ENCODE measurements at places on chromosomes 1 and 21.
A peak's percentile ranks its signal among the peaks of the same experiment; 100 is the strongest.

DNA sequence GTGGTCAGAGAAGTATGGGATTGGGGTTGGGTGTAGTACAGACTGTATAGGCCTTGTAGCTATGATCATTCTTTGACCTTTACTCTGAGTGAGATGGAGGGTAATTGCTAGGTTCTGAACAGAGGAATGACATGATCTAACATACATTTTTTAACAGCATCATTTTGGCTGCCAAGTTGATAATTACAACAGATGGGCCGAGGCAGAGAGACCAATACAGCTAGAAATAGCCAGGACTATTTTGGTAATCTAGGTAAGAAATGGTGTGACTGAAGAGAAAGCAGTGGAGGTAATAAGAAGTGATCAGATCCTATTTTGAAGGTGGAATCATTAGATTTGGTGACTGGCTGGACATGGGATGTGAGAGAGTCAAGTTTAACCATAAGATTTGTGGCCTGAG is 43.5 kb downstream of the RPAP2 start:
- DNase-seq = no peak

GRCh38 chr1:40592107-40592803 is 60.8 kb downstream of the ZNF684 start:
- no peak for DNase-seq

DNA sequence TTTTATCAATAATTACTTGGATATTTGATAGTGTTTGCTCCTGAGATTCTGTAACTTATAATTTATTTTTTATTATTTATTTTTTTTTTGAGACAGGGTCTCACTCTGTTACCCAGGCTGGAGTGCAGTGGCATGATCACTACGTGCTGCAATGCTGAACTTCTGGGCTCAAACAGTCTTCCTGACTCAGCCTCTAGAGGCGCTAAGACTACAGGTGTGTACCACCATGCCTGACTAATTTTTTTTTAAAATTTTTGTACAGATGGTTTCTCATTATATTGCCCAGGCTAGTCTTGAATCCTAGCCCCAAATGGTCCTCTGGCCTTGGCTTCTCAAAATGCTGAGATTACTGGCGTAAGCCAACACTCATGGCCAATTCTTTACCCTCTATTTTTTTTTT is 845.5 kb upstream of the ADGRL4 start:
- DNase-seq = no peak

- no peak for DNase-seq
These were observed 334 bp downstream of the CTH start for GRCh38 chr1:70411360-70411844.

- no peak for DNase-seq
These were observed 342 bp downstream of the DDOST start for GRCh38 chr1:20660847-20661206.

GRCh38 chr1:116674011-116674531 is 6.5 kb upstream of the IGSF3 start:
- DNase-seq = no peak

DNA sequence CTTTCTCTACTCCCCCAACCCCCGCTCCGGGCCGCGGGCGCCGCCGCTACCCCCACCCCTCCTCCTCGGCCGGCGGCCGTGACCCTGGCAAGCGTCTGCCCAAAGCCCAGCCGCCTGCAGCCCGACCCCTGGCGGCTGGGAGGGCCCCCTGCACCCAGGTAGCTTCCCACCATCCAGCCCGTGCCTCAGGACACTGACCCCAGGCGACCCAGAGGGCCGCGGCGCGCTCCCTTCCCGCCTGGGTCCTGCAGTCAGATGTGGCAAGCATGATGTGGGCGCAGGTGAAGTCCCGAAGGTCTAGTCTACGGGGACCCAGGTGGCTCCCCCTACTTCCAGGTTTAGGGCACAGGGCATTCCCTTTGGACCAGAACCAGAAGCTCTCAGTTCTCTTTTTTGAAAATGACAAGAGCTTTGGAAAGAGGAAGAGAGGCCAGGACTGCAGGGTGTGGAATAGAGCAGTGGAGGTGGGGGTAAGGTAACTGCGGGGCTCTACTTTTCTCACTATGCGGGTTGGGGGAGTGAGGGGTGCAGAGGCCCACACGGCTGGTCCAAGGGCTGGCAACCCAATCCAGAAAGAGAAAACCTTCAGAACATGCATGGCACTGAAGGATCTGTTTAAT is at the start of gene DENND4B:
TSS of gene DENND4B (minus strand) at position 97 of the 620 bp plus-strand sequence. CDS start 2,344 bp downstream, outside the sequence.
- peak; percentile 78 for DNase-seq

DNA sequence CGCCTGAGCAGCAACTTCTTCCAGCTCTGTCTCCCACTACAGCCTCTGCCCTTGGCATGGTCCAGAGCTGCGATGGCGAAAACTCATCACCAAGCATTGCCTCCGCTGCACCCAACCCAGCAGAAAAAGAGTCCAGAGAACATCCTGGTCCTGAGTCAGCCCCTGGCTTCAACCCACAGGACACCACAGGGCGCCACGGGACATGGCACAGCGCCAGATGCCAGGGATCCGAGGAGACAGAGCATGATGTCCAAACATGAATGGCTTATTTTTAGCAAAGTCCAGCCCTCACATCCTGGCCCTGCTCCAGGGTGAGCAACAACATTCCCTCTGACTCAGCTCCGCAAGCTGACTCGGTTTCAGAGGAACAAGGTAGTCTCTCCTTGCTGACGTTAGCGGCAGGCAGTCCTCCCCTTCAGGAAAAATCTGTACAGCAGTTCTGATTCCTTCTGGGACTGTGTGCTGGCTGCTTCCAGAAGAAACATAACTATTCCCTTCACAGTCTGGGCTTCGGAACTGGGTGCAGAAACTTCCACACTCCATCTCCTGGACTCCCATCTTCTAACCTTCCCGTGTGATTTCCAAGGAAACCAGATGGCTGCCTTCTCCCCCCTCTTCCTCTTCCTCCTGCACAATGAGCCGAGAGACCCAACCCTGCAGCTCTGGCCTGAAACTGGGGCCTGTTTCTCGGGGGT is 131.3 kb downstream of the TOMM20 start:
- peak; percentile 55 for DNase-seq

DNA sequence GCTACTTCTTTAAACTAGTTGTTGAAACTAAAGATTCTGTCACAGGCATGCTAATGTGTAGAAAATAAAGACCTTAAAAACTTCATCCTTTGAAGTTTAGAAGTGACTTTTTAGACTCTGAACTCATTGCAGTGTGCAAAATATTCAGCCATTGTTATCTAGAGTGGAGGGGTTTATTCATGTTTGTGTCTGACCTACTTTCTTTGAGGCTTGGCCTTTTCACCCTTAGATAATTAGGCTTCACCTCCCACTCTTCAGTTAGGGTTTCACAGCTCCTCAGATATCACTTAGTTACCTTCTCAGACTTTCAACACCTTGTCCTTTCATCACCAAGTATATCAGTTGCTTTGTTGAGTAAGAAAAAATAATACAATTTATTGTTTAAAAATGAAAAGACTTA is 75.9 kb downstream of the IVNS1ABP start:
- no peak for DNase-seq

DNA sequence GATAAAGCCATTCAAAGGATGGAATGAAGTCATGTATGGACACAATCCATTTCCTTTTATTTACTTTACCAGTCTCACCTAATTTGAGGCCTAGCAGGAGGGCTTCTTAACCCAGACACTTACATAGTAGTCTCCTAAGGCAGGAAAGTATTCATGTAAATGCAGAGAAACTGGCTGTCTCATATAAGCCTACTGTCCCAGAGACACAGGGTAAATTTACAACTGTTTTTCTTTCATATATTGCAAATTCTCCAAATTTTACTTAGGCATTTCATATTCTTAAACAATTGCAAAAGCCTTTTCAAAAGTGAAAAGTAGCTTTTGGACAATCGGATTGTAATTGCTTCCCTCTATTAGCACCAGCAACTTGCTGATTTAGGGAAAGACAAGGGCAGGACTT is 29.9 kb downstream of the SPAG17 start:
- DNase-seq = no peak

GRCh38 chr1:9196129-9197040 is 38.2 kb upstream of the H6PD start:
- DNase-seq = no peak

- no peak for DNase-seq
These were observed 26.1 kb upstream of the MAN1A2 start for GRCh38 chr1:117341123-117341522.

GRCh38 chr21:16678429-16679160 is 834.2 kb upstream of the CXADR start:
- DNase-seq = no peak

DNA sequence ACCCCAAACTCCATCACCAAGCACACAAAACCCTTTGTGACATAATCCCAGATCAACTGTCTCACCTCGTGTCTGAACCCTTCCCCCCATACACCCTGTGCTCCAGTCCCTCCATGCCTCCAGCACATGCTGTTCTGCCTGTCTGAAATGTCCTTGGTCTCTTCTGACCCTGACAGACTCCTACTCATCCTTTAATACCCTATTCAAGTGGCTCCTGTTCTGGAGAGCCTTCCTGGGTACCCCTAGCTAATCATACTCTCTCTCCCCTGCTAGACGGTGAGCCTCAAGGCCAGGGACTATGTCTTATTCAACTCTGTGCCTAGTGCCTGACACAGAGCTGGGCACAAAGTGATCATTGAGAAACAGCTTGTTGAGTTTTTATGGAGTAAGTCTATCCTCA is 125.0 kb downstream of the LACTBL1 start:
- DNase-seq = no peak

DNA sequence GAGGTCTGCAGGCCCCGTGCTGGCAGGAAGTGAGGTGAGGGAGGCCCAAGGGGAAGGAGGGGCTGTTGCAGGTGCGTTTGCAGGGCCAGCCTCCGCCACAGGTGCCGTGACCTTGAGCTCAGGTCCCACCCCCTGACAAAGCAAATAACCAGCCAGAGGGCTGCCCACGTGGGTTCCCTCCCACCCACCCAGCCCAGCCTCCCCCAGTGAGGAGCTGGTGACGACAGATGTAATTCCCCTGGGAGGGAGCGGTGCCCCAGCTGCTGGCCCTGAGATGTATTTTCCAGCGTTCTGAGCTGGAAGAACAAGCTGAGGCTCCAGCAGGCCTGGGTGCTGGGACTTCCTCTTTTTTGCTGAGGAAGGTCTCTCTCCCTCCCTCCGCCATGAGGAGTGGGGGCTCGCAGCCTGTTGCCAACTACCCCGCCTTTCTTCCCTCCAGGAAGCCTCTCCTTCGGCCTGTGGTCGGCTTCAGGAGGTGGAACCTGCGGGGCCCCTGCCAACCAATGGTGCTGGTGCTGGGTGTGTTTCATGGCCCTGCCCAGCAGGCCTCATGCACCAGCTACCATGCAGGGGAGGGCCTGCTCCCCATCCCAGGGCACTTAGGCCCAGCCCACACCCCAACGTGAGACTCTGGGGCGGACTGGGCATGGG is 153.2 kb downstream of the PRDM16 start:
- peak; percentile 66 for DNase-seq

- peak; percentile 55 for DNase-seq
These were observed 700 bp upstream of the KMO start for GRCh38 chr1:241531195-241532161.

- no peak for DNase-seq
These were observed 129.2 kb downstream of the CYYR1 start for GRCh38 chr21:26443867-26444266.

- DNase-seq = peak; percentile 15
These were observed 60.8 kb upstream of the PGD start for GRCh38 chr1:10338047-10338446.

DNA sequence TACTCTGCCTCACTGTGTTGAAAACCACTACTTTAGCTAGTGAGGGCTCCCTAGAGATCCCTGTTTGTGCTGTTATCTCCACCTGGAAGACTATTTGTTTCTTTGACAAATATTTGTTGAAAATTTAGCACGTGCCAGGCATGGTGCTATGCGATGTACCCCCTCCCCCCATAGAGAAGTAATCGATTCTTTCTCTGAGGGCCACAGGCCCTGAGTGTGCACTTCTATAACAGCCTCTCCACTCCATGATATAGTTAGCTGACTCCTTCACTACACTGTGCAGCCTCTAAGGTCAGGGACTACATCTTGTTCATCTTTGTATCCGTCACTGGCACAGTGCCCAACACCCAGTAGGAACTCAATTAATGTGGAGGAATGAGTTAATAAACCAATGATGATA is 17.3 kb upstream of the RBM15 start:
- no peak for DNase-seq

- peak; percentile 58 for DNase-seq
These were observed 12.0 kb downstream of the NCMAP start for GRCh38 chr1:24567792-24568388.

GRCh38 chr1:199453723-199454122 is 573.8 kb upstream of the NR5A2 start:
- no peak for DNase-seq

- no peak for DNase-seq
These were observed 36.1 kb downstream of the ST6GALNAC3 start for GRCh38 chr1:76110666-76111065.

DNA sequence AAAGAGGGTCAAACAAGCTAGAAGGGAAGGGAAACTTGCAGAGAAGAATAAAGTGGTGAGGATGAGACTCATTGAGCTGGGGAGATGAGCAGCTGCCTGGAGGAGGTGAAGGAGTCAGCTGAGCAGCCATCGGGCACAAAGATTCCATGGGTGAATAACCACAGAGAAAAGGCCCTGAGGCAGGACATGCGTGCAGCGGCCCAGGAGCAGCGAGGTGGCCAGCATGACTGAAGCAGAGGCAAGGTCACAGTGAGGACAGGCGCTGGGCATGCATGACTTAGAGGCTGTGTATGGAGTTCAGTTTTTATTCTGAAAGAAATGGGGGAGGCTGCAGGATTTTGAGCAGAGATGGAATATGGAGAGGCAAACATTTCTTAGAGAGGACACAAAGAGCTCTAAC is 24.9 kb downstream of the OLFML2B start:
- no peak for DNase-seq

- DNase-seq = peak; percentile 16
These were observed 321.2 kb upstream of the LYPLAL1 start for GRCh38 chr1:218852527-218852926.

DNA sequence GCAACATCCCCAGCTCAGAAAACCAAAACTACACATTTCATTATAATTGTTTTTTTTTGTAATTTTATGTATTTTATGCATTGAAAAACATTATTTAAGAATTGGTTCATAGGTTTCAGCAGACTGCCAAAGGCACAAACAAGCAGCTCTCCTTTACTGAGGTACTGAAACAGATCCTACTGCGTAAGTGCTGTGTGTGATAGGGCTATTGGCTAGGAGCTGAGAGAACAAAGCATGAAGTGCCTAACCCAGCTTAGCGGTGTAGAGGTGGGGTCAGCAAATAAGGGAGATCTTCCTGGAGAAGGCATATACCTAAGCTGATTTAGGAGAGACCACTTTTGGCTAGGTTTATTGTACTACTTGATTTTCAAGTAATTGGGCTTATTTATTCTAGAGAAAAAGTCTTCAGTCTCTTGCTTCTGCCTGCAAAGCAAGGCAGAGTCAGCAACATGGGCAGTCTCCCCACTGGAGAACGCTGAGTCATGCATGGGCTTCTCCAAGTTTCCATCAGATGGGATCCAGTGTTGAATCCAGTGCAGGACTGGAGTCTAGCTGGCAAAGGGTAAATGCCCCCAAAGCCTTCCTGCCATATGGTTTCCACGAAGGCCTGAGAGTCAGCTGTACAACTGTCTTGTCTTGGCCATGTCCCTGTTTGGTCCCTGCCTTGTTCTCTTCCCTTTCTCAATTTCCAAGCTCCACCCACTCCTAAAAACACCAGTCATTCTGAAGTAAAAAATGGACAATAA is 18.0 kb upstream of the YTHDF2 start:
- no peak for DNase-seq

Measured in right lung (tissue), 10 donors.